ENCODE measurements at places on chromosomes 12 and 14.
A peak's percentile ranks its signal among the peaks of the same experiment; 100 is the strongest.

DNA sequence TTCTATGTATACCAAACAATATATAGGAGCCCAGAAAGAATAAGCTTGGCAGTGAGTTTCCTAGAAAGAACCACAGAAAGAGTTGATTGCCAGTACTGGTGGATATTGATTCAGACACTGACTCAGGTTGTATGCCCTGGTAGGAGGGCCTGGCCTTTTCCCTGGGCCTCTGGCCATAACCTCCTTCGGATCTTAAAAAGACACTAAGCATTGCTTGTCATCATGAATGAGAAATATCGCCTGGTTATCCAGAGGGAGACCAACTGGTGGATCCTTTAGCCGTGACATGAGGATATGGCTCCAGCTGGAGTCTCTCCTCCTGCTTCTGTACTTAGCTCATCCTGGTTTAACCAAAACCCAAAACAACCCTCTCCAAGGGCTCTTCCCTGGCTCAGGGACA, 231.5 kb downstream of the MSRB3 start:
- DNase-seq = no peak

- DNase-seq = no peak
These were observed 3.1 kb downstream of the YAF2 start for GRCh38 chr12:42234970-42235369.

DNA sequence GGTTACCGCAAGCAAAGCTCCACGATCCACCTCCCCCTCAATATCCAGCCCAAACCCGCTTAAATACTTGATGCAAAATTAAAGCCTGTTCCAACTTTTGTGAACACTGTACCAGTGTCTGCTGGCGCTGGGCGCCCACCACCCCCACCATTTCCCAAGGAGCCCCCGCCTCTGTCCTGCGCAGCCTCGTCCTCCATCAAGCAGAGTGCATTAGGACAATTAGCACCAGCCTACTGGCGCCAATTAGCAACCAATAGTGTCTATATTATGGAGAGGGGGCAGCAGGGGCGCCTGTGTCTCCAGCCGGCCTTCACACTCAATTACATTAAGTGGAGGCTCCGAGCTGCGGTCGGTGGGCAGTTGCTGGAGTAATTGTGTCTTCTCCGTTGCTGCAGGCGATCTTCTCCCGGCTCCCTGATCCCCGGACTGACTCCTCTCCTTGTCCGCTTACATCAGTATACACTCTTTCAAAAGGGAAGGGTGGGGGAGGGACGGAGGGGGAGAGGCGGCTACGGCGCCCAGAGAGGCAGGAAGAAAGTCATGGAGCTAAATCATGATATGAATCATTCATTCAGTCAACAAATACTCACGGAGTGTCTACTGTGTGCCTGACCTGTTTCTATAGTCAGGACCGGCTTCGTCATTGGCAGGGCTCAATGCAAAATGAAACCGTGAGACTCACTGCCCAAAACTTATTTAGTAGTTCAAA, 707.3 kb downstream of the MED13L start:
- no peak for DNase-seq

DNA sequence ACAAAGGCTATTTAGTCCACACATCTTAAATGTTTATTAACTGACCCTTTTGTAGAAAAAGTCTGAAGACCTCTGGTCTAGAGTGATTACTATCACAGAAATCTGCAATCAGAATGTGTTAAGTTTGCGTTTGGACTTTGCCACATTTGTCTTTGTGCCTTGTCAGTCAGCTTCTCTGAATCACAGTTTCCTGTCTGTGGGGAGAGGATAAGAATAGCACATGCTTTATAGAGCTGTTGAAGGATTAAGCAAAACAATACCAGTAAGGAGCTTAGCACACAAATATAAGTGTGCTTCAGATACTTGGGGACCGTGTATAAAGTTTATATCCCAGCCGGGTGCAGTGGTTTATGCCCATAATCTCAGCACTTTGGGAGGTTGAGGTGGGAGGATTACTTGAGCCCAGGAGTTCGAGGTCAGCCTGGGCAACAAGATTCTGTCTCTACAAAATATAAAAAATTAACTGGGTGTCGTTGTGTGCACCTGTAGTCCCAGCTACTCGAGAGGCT, 63.0 kb upstream of the BTG1 start:
- DNase-seq = no peak

DNA sequence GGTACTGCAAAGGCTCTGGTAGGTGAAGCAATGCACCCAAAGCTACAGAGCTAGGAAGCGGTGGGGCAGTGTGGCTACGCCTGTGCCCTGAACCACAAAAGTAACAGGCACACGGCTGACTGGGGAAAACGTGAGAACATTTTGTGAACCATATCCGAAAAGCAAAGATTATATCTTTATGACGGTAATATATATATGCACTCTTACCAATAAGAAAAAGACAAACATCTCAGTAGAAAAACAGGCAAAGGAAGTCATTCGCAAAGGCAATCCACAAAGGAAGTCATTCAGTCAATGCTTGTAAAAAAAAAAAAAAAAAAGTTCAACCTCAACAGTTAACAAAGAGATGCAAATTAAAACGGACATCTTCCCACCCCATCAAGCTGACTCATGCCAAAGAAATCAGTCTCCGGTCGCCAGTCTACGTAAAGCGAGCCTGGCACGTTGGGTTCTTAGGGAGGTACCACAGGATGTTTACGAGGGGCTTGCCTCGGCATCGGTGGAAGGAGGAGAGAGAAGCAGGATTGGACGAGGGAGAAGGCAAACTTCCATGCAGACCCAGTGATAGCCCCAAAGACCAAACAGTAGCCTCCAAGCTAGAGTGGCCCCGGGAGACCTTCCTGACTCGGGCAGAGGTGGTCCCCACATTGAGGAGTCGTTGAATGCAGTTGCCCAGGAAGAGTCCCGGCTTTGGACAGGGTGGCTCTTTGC, 39.4 kb upstream of the PPP2R5C start:
- DNase-seq = peak; percentile 60

DNA sequence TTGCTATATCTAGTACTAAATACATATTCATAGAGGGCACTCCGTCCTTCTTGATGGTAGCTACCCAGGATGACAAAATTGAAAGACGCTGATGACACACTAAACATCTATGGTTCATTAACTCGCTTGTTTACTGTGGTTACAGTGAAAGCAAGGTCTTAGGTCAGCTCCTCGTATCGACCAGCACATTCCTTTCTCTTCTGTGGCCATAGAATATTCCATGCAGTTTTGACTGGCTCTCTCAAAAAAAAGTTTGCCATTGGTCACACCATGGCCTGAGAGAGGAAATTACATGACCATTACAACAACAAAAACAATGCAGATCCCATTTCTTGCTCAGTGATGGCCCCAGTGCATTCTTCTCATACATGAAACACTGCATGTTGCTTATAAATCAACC, 411.4 kb upstream of the SOX5 start:
- no peak for DNase-seq

DNA sequence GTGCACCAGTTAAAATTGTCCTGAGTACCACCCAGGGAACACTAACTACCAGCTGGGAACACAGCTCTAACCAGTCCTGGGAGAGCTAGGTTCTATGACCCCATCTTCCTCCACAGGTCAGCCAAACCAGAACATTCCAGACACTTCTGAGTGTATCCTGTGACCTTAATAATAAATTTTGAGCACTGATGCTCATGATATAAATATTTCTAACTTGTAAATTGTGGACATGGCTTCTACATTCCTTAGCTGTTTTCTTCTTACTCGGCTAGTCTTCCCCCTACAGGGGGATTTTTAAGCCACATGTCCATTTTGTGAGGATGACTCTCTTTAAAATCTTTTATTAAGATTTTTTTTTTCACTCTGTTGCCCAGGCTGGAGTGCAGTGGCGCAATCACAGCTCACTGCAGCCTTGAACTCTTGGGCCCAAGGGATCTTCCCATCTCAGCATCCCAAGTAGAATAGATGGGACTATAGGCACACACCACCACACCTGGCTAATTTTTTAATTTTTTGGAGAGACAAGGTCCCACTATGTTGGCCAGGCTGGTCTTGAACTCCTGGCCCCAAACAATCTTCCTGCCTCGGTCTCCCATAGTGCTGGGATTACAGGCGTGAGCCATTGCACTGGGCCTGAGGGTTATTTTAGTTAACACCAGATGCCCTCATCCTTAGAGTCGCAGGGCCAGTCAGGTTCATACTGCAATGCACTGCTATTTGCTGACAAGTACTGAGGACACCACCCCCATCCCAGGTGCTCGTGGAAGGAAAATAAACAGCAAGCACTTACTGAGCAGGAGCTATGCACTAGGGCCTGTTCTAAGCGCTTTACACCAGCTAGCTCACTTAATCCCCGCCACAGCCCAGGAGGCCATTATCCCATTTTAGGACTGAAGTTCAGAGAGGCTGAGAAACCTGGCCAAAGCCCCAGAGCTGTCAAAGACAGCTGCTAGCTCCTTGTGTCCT, 142.6 kb upstream of the NCOR2 start:
- no peak for DNase-seq

- DNase-seq = no peak
These were observed 36.6 kb upstream of the PAX9 start for GRCh38 chr14:36625014-36625413.

GRCh38 chr12:56864318-56864717, 69.9 kb downstream of the SDR9C7 start:
- DNase-seq = no peak

- DNase-seq = no peak
These were observed 322.5 kb downstream of the ZFP36L1 start for GRCh38 chr14:68470361-68470760.

- DNase-seq = no peak
These were observed 20.6 kb upstream of the PCNX1 start for GRCh38 chr14:70886421-70887206.

GRCh38 chr14:103142026-103142425, 18.8 kb downstream of the TNFAIP2 start:
- no peak for DNase-seq

- DNase-seq = no peak
These were observed 110.5 kb upstream of the FUT8 start for GRCh38 chr14:65301862-65302539.

- DNase-seq = no peak
These were observed 119.9 kb upstream of the PCED1B start for GRCh38 chr12:46959502-46959901.

- no peak for DNase-seq
These were observed 363 bp upstream of the LMO3 start for GRCh38 chr12:16606201-16606849.

DNA sequence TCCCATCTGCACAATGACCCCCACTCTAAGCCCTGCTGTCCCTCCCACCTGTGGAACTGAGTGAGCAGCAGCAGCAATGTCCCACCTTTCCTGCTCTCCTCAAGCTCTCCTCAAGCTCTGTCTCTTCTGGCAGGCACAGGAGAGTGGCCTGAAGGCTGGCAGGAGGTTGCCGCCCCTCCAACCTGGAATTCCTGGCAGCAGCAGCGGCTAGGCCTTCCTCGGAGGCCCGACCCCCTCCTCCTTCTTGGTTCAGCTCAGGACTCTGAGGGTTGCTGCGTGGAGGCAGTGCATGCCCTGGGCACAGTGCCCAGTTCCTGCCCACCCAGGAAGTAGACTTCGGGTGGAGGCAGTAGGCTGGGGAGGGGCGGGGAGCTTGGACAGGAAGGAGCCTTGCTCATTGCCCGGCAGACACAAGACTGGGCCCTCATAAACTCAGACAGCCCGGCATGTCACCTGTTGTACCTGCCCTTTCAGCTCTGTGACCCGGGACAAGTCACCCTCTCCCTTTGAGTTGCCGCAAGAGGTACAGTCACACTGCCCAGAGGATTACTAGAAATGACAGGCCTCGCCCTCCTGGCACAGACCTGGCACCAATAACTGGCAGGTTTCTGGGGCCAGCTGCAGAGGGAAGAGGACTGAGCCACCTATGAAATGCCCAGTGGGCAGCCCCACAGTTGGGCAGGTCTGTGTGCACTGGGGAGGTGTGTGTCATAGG, 2.1 kb upstream of the SERPINA1 start:
- peak; percentile 48 for DNase-seq

DNA sequence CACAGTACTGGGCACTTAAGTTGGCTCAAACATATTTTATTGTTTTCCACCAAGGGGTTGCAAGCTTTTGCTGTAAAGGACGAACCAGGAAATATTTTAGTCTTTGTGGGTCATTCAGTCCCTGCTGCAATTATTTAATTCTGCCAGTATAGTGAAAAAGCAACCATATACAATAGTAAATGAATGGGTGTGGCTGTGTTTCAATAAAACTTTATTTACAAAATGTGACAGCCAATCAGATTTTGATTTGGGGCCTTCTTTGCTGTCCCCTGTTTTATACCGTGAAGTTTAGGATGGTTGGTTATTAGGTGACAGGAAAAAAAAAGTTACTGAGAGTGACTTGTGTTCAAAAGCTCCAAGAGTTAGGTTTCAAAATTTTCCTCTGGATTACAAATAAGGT, 956.4 kb downstream of the AACS start:
- DNase-seq = no peak

- no peak for DNase-seq
These were observed 281.7 kb upstream of the AMIGO2 start for GRCh38 chr12:47361389-47362021.

DNA sequence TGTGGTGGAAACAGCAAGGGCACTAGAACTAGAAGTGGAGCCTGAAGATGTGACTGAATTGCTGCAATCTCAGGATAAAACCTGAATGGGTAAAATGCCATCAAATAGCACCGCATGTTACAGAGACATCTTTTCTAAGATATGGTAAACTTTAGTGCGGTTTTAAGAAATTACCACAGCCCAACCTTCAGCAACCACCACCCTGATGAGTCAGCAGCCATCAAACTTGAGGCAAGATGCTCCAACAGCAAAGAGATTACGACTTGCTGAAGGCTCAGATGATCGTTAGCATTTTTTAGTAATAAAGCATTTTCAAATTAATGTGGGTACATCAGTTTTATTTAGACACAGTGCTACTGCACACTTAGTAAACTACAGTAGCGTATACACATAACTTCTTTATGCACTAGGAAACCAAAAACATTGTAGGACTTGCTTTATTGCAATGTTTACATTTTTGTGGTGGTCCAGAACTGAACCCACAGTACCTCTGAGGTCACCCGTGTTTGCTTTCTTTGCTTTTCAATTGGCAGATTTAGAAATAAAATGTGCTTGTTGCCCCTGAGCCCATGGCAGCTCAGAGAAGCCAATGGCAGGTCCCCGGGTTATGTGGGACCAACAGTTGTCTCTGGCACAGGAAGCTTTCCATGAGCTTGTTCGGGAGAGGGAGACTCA, 15.9 kb downstream of the GOLGA3 start:
- no peak for DNase-seq

DNA sequence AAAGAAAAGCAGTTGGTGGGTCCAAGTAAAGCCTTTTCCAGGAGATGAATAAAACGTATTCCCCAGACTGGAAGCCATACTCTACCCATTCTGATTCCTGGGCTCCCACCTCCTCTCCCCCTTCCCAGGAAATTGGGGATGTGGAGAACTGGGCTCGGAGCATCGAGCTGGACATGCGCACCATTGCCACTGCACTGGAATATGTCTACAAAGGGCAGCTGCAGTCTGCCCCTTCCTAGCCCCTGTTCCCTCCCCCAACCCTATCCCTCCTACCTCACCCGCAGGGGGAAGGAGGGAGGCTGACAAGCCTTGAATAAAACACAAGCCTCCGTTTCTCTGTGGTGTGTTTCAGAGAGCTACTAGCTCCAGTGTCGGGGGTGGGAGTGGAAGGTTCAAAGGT, 822 bp upstream of the RDH5 start:
- DNase-seq = no peak

Data from bone marrow (tissue), 2 donors.